ENCODE measurements at places on chromosomes 11 and 22. TPM values are rescaled to one million over a fixed set of nuclear protein-coding genes. Genes with fewer than 3 reads are reported as not detected.

DNA sequence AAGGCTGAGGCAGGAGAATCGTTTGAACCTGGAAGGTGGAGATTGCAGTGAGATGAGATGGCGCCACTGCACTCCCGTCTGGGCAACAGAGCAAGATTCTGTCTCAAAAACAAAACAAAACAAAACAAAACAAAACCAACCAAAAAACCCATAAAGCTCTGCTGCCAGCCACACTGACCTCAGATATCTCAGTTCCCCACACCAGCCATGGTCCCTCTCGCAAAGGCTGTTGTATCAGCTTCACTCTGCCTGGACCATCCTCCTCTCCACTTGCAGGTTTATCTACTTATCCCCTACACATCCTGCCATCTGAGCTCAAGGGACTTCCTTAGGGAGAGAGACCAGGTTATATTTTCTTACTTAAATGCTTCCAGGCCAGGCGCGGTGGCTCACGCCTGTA, 11.1 kb downstream of the BACE1-AS start:
- DNase-seq = no peak

DNA sequence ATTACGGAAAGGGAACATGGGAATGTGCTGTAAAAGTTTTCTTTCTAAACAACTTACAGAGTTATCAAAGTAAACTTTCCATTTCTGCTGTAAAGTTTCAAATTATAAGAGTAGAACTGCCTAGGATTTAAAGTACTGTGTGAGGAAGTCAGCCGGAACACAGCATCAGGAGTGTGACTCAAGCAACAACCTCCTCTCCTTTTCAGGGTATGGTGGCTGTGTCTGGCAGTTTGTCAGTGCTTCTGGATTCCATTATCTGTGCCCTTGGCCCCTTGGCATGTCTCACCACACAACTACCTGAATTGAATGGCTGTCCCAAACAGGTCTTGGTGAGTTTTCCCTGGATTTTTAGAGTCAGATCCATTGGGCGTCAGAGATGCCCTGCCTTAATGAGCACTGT, 6.9 kb upstream of the TOM1 start:
- no peak for DNase-seq

DNA sequence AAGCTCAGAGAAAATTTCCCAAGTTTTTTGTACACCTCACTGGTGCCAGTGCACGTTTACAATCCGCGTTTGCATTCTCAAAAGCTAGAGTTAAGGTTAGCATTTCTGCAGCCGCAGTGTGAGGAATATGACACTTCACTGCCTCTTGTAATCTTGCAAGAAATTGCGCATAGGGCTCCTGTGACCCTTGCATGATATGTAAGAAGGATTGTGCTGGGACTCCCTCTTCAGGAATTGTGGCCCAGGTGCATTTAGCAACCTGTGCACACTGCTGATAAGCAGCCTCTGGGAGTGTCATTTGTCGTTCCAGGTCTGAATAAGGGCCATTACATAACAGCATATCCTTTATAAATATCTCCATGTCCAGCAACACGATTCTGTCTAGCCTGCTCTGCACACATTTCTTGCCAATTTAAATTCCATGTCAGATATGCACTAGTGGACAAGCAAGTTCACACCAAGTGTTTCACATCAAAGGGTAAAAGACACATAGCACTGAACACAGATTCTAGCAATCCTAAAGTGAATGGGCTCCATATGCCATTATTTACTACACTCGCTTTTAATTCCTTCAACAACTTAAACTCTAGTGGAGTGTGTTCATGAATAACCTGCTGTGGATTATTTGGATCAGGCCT, 69.2 kb upstream of the INCENP start:
- peak; percentile 75 for DNase-seq

GRCh38 chr11:1236316-1237127, 13.7 kb downstream of the MUC5B start:
- no peak for DNase-seq

GRCh38 chr11:17076517-17077239, 789 bp downstream of the RPS13 start:
- no peak for DNase-seq

PHOX2A gene
- not detected for total RNA-seq

DNA sequence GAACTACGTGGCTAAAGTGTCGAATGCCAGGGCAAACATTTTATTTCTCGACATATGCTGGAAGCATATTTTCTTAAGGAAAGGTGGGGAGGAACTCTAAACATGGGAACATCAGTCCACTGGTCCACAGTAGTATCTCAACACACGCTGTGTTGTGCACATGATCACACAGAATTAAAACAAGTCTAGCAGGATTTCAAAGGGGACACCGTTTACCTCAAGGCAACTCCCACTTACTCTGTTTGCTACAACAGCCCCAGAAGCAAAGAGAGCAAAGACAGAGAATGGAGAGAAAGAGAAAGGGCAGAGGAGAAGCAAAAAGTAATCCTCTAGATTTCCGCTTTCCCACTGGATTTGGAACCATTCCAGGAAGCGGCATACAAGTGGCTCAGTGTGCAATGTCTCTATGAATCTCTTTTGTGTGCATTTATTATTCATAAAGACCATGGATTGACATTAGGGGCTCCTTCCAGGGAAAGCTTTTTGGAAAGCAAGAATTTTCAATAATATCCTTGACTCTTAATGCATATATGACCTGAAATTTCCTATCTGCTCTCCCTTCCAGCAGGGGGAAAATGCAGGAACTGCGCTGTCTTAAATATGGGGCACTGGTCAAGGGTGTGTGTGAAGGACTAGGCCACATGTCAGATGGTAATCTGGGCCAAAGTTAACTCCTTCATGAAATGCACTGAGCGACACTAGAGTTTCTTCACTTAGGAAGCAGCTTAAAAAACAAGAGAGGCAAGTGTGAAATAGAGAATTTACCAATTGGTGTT, 34.8 kb upstream of the CCDC34 start:
- peak; percentile 48 for DNase-seq

KRTAP5-7 gene
- total RNA-seq = 0.08 TPM

- DNase-seq = peak; percentile 84
Observed at GRCh38 chr22:46335201-46336118, at the start of gene TRMU. TRMU (plus strand) TSS chr22:46335714; CDS start chr22:46335765, 51 bp downstream.

DNA sequence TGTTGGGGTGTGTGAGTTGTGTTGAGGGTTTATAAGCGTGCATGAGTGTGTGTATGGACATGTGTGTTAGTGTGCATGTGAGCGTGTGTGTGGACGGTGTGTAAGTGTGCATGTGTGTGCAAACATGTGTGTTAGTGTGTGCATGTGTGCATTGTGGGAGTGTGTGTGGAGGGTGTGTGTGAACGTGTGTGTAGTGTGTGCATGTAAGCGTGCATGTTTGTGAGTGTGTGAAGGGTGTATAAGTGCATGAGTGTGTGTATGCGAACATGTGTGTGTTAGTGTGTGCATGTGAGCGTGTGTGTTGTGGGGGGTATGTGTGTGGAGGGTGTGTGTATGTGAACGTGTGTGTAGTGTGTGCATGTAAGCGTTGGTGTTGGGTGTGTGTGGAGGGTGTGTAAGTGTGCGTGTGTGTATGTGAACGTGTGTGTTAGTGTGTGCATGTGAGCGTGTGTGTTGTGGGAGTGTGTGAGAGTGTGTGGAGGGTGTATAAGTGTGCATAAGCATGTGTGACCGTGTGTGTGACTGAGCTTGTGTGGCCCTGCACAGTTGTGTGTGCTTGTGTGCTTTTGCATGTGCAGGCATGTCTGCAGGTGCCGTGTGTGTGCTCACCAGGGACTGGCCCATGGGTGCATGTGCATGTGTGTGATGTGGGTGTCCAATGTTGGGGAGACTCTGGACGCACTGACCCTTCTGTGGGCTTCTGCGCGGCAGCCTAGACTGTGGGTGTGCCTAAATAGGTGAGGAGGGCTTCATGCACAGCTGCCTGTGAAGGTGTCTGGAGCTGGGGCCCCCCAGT, 866.2 kb downstream of the TBC1D22A start:
- no peak for DNase-seq

DNA sequence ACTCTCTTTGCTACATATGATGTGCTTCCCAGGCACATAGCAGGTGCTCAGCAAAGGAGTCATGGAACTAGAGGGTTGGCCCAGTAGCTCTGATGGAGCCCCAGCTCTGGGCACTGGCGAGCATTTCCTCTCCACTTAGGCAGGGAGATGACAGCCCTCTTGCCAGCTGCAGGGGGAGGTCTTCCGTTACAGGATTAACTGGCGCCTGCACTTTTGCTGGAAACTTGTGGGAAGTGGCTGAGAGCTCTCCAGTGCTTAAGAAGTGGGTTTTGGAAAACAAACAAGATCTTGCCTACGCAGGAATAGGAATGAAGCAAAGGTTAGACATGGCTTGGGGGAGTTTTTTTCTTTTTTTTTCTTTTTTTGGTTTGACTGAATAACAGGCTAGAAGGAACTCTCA, 75.5 kb downstream of the MICAL2 start:
- DNase-seq = peak; percentile 78

DNA sequence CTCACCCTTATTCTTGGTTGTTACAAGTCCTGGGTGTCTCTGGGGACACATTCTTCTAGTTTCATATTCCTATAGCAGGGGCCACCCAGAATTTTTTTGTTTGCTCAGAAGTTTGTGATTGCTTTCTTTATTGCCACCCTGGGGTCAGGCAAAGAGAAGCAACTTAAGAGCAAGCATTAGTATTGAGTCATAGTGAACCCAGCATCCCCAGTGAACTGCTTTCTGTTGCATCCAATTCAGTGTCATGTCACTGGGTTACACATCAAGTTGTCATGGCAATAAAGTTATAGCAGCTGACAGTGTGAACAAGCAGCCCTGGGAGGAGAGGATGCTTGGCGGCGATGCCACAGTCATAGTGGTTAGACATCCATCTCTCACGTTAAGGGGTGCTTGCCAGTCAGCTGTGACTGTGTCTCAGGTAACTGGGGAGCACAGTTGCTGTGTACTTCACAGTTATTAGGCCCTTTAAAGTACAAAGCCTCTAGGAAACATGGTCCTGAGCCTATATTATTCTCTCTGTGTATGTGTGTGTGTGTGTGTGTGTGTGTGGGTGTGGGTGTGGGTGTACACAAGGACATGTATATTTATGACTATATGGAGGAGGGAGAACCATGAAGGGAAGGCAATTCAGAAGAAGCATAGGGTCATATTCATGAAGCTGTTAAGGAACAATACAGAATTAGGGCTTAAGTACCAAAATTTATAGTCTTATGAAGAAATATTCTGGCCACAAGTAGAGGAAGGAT, 52.5 kb downstream of the TRIM44 start:
- no peak for DNase-seq

CECR2 gene
- 4.8 TPM for total RNA-seq

ARHGAP20 gene
- not detected for total RNA-seq

FOLH1 gene
- 7.0 TPM for total RNA-seq

GRCh38 chr11:35477901-35478300, 47.5 kb downstream of the PAMR1 start:
- DNase-seq = no peak

DNA sequence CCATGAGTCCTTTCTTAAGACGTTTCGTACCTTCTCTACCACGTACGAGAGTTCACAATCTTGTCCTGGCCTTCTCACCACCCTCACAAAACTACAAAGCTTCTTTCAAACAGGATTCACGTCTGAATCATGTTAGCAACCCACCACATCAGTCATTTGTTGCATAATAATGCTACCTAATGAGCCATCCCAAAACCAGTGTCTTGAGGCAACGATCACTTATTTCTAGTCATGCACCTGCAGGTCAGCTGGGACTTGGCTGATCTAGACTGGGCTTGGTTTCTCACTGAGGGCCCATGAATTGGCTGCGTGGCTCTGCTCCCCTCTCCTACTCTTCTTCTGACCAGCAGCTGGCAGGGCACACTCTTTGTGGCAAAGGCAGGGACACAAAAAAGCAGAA, 28.3 kb downstream of the LARGE1 start:
- DNase-seq = no peak

DNA sequence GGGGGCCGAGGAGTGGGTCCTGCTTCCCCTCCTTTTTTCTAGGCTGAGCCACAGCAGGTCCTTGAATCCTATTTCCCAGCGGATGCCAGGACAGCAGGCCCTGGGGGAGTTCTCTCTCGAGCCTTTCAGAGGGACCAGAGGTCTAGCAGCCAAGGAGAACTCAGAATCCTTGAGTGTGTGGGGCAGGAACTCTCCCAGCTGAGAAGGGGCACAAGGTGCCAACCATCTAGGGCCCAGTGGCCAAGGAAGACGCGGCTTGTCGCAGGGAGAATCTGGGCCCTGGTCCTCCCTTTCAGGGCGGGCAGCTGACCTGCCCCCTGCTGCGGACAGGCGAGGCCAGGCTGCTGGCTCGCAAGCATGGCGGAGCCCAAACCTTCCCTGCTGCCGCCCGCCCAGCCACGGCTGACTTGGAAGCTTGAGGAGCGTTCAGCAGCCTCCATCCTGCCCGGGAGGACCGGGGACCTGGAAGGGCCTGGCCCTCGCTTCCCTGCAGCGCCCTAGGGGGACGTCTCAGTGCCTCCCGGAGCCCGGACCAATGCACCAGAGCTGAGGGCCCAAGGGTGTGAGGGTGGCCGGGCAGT, 972 bp upstream of the TSSC4 start:
- peak; percentile 14 for DNase-seq

DNA sequence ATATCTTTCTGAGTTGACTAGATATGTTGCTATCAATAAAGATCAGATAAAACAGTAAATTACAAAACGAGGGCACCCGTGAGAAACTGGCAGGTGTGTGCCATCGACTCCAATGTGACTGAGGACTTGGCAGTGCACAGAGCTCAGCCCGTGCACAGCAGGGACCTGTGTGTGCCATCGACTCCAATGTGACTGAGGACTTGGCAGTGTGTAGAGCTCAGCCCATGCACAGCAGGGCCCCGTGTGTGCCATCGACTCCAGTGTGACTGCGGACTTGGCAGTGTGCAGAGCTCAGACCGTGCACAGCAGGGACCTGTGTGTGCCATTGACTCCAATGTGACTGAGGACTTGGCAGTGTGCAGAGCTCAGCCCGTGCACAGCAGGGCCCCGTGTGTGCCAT, 347.2 kb upstream of the B3GAT1 start:
- DNase-seq = no peak

LRRC4C gene
- total RNA-seq = not detected

- DNase-seq = no peak
Observed at GRCh38 chr11:85756401-85757200, 54.3 kb downstream of the SYTL2 start.

RBFOX2 gene
- total RNA-seq = 53.6 TPM

- no peak for DNase-seq
Observed at GRCh38 chr11:123901867-123902266, at the start of gene OR8D4. OR8D4 (plus strand) TSS chr11:123902167; CDS start chr11:123906432, 4,265 bp downstream.

CCDC157 gene
- total RNA-seq = 0.82 TPM

GRCh38 chr11:62030071-62030684, 62.7 kb upstream of the FTH1 start:
- DNase-seq = no peak

OR52I1 gene
- not detected for total RNA-seq

DNA sequence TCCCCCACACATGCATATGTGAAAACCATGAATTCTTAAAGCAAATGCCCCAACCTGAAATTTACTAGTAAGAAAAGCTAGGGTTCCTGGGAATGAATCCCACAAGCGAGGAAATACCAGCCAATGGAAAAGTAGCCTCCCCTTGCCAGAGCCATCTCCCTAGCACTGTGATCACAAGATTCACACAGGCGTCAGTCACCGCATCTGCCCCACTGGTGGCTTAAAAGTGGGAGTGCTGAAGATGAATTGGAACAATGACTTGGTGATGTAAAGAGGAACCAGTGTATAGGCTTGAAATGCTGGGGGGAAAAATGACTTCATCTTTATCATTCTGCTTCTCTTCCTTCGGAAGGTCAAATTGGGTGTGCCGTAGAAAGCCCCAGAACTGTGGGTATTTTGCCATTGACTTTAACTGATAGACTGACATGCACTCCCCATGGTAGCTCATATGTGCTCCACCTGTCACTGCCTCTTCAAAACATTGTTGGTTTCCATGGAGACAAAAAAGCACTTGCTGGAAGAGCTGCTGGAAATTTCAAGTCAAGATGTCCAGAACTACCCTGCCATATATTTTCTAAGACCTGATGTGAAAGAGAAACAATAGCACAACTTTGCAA, 19.2 kb upstream of the ASPHD2 start:
- no peak for DNase-seq

GRK2 gene
- total RNA-seq = 25.0 TPM

All from SK-MEL-5 (cell line).